ENCODE measurements at places on chromosomes 2 and 18.

DNA sequence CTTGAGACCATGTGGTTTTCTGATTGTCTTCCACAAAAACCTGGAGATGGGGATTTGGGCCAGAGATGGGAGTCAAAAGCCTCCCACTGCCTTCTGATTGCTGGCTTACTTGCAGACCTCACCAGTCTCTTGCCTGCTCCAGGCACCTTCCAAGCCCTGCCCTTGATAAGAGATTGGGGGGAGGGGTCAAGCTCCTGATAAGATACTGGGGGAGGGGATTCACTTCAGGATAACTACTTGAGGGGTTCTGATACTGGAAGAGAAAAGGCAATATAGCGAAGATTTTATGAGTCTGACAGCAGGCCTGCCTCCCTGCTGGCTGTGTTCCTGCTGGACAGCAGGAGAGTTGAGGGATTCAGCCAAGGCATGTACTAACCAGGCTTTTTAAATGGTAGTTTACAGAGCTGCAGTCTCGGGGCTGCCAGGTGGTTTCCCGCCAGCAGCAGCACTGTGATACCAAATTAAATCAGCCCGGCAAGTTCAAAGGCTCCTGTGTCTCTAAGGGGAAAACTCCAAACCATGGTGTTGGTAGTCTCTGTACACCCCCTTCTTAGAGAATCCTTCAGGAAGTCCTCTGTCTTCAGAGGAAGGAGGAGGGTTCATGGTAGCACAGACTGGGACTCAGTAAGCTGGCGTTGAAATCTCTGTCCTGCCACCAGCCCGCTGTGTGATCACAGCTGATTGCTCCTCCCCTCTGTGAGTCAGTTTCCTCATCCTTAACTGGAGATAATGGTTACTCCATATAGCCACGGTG is 58.3 kb downstream of the FBXO36 start:
- DNase-seq: no peak

- no peak for DNase-seq
Measured at GRCh38 chr2:23026671-23027070, 358.3 kb upstream of the KLHL29 start.

GRCh38 chr2:171846894-171847293 is 47.1 kb downstream of the SLC25A12 start:
- no peak for DNase-seq

- no peak for DNase-seq
Measured at GRCh38 chr2:13114391-13114790, 397.7 kb downstream of the TRIB2 start.

- no peak for DNase-seq
Measured at GRCh38 chr18:48896875-48897511, 53.8 kb downstream of the SMAD7 start.

DNA sequence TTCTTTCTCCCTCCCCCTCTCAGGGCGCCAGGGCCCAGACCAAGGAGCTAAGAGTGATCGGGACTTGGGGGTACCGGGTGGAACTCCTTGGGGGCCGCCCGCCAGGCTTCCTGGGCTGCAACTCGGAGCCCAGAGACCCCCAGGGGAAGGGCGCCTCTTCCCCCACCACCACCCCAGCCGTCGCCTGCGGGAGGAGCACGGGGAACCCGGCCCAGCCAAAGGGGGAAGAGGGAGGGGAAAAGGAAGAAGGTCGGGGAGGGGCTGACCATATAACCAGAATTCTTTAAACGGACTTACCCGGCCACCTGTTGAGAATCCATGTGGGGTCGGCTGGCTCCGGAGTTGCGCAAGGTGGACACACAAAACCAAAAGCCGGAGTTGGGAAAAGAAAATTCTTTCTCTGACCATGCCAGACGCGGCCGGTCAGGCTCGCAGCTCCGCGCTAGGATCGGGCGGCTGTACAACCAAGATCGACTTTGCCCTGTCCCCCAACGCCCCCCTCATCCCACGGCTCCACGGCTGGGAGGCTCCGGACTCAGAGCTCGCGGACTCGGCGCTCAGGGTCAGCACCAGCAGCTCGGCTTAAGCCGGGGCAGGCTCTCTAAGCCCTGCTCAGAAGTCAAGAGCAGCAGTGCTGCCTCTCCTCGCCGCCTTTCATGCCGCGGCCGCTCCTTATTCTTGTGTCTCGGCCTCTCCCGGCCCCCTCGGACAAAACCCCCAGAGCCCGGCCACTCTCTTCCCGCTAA is 6.3 kb upstream of the SIX3 start:
- no peak for DNase-seq

DNA sequence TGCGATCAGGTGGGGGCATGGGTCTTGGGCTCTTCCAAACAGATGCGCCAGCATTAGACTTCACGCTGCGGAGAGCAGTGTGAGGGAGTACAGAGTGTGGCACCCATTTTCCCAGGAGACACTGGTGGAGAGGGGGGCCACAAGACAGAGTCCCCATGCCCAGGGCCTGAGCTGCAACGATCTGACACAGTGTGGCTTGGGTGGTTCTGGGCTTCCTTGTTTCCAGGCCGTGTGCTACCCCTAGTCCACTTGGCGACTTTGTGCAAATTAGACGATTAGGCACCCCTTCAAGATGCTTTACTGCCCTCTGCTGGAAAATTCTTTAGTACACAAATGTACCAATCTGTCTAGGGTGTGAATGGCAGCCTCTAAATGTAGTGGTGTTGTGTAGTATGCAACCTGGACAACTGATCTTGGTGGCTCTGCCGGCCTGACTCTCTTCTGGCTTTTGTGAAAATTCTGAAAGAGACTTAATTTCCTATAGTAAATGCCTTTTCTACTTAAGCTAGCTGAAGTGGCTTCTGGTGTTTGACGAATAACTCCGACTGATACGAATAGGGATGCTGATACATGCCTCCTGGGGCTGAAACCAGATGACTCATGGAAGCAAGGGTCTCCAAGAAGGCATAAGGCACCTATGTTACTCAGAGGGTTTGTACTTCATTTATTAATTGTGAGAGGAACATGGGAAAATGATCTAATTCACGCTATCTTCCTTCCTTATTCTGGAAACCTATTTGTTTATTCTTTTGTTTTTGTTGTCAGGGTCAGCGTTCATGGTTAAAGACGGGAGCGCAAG is 92.3 kb upstream of the SMAD2 start:
- DNase-seq: no peak

- DNase-seq: no peak
Measured at GRCh38 chr2:10722252-10722825, 909 bp downstream of the ATP6V1C2 start.

Measured in activated CD4-positive, CD25-positive, alpha-beta regulatory T cell treated with anti-CD3 and anti-CD28 coated beads, Interleukin-2, amount 50 U/mL, for 16 hours (primary cell).